ENCODE measurements at places on chromosomes 2 and 18.

GRCh38 chr18:78242254-78242643, 737.4 kb upstream of the SALL3 start:
- DNase-seq, result no peak

DNA sequence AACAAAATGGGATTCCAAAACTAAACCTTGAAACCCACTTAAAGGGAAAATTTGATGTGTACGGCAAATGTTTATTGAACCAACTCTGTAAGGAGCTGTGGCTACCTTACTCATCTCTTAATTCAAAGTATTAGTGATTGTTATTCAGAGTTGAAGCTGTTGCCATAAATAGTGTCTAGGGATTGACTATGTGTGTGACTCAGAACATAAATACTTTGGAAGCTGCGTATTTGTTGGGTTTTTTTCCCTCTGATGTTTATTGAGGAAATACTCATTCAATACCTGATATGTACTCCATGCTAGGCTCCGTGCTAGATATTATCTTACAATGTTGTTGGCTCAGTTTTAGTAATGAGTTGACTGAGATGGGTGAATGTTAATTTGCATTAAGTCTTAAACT, 90.4 kb downstream of the PTRHD1 start:
- no peak for DNase-seq

GRCh38 chr2:218748741-218749441, 33.1 kb upstream of the CYP27A1 start:
- DNase-seq, result no peak

DNA sequence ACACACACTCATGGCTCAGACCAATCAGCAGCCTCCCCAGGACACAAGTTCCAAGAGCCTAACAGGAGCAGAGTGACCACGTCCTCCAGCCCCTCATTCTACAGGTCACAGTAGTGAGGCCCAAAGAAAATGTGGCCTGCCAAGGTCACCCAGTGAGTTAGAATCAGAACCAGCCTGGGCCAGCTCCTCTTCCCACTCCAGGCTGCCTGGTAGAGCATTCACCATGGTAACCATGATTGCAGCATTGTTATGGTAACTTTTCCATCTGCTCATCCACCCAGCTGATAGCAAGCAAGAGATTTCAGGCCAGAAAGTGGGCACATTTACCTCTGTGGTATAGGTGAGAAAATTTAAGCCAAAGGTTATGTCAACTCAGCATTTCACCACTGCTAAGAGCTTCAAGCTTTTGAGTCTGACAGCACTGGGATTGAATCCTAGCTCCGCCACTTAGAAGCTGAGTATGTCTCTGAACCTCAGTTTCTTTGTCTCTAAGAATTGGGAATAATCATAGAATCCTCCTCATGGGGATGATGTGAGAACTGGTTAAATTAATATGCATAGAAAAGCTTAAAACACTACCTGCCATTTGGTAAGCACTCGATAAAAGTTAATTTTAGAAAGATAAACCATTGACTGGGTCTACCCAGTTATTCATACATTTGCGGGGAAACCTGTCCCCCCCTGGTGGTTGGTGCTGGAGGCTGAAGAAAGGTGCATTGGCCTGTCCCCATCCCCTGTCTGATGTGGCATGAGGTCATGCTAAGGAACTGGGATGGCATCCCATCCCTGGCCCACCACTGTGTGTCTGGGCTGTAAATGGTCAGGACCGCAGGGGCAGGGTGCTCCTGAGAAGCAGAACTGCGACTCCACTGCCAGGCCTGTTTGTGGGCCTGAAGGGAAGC, 181.5 kb downstream of the KLHL29 start:
- no peak for DNase-seq

- no peak for DNase-seq
Measured at GRCh38 chr2:171521361-171522051, 768 bp upstream of the CYBRD1 start.

DNA sequence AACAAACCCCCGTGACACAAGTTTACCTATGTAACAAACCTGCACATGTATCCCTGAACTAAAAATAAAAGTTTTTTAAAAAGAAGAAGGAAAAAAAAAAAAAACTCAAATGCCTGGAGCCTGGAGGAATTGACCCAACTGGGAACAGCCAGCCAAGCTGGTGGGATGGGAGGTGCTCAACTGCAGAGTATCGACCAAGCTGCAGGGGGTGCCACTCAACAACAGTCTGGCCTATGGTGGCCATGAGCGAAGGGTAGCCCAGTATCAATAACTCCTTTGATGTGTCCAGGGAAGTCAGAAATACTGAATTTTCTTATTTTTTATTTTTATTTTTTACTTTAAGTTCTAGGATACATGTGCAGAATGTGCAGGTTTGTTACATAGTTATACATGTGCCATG, 310.3 kb upstream of the DLGAP1 start:
- DNase-seq, result no peak

GRCh38 chr2:109613081-109613921, 465 bp downstream of the SEPTIN10 start:
- no peak for DNase-seq

GRCh38 chr2:44802777-44803424, 138.6 kb upstream of the SIX3 start:
- no peak for DNase-seq

- no peak for DNase-seq
Measured at GRCh38 chr2:38591152-38591551, 11.6 kb downstream of the HNRNPLL start.

GRCh38 chr2:15874321-15874720, 66.0 kb upstream of the MYCN start:
- DNase-seq, result no peak

DNA sequence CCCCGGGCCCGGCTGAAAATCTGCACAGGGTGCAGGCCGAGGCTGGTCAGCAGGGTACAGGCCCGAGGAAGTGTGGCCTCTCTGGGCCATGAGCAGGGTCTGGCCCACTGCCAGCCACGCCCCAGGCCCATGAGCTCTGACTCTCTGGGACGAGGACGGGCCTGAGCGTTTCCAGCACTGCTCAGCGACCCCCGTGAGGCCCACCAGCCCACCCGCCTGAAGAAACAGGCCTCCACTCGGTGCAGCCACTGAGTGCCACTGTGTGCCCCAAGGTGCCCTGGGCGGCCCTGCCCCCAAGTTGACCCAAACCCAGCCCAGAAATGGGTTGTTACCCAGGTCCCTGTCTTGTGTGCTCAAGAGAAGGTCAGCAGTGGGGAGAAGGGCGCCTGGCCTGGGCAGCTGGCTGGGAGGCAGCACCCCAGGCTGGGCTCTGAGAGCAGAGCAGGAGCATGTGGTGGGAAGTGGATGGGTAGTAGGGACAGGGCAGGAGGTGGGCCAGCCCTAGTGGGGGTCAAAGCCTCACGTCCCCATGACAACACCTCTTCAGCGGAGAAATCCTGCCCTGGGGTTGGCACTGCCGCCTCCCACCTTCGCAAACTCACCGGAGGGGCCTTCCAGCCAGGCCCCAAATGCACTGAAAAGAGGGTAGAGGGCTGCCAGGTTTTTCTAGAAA, 2.1 kb upstream of the SNED1 start:
- no peak for DNase-seq

DNA sequence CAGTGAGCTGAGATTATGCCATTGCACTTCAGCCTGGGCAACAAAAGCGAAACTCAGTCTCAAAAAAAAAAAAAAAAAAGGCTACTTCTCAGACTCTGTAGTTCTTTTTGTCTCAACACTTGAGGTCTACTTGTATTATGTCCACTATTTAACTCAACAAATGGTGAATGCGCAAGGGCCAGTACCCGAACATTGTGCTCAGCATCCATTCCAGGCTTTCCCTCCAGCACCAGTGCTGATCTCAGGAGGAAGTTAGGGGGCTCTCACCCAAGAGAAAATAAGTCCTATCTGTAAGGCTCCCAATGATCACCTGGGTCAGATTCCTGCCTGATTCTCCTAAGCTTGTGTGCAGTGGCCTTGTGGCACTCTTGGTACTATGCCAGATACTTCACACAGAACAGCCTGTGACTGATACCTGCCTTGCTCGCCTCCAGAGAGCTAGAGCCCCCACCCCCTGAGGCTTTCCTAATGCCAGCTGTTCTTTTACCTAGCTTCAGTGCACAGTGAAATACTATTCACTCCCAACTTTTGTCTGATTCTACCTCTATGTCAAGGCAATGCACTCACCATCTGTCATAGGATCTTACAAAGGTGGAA, 74.9 kb downstream of the INO80D start:
- no peak for DNase-seq

- no peak for DNase-seq
Measured at GRCh38 chr2:182132605-182133004, 147.0 kb downstream of the PPP1R1C start.
